ENCODE measurements at places on chromosomes 7 and 10.

DNA sequence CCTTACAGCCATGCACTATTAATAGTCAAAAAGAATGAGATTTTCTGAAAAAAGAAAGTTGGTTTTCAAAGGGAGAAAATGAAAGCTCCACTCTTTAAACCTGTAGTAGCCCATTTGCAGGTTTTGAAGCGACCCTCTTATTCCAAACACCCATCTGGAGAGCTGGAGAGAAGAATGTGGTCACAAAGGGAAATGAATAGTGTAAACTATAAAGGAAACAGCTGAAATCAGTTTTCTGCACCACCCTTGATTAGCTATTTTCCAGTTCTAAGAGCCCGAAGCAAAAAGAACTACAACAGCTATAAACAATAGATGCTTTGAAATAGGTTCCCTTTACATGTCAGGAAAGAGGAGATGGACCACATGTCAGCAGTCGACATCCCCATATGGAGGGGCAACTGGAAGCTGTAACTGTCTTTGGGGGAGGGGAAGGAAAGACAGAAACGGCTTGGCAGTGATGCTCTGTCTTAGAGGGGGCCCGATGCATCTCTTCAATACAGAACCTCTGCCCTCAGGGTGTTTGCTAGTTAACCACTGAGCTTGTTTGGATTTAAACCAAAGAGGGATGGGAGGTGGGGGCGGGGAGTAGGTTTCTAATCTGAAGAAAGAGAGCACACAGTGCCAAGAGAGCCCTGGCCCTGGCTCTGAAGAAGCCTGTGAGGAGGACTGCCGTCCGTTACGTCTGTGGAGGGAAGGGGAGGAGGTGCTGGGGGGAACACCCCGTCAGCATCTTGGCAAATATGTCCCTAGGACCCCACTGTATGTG, 55.3 kb downstream of the CPVL start:
- H3K4me1 ChIP-seq, result peaks cover 17% of the 10 kb centered on the region
- no peaks in the 10 kb centered on the region for H3K36me3 ChIP-seq
- H3K4me3 ChIP-seq, result no peak overlapping the region
- peak; percentile 96 for DNase-seq
- no peaks in the 10 kb centered on the region for H3K27me3 ChIP-seq
- peak overlapping the region; percentile 73 for H3K27ac ChIP-seq

- no peaks in the 10 kb centered on the region for H3K4me1 ChIP-seq
- H3K36me3 ChIP-seq, result no peaks in the 10 kb centered on the region
- H3K27ac ChIP-seq, result no peak overlapping the region
- H3K27me3 ChIP-seq, result no peaks in the 10 kb centered on the region
- H3K4me3 ChIP-seq, result no peak overlapping the region
- no peak for DNase-seq
These were observed 52.8 kb upstream of the SEMA3E start for GRCh38 chr7:83701736-83702135.

DNA sequence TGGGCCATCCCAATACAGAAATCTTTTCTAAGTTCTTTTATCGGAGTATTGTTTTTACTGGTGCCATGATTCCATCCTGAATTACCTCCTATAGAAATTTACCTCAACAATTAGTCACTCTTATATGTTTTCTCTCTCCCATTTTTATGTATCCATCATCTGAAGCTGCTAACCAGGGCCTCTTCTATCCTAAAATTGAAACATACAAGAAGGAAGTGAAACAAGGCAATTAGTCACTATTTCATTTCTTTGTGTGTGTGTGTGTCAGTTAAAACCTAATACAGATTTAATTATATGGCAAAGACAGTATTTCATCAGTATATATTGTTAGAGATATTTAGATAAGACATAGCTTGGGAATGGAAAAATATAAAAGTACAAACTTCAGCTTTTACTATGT, 148.4 kb upstream of the AHR start:
- no peaks in the 10 kb centered on the region for H3K4me1 ChIP-seq
- no peak for DNase-seq
- H3K27ac ChIP-seq, result no peak overlapping the region
- H3K36me3 ChIP-seq, result no peaks in the 10 kb centered on the region

- H3K27ac ChIP-seq, result no peak overlapping the region
- H3K4me3 ChIP-seq, result no peak overlapping the region
- no peaks in the 10 kb centered on the region for H3K36me3 ChIP-seq
- no peaks in the 10 kb centered on the region for H3K27me3 ChIP-seq
- H3K4me1 ChIP-seq, result peaks cover 5% of the 10 kb centered on the region
- DNase-seq, result no peak
These were observed 114.0 kb downstream of the ST7 start for GRCh38 chr7:117067340-117067739.

- H3K4me3 ChIP-seq, result no peak overlapping the region
- peaks cover 58% of the 10 kb centered on the region for H3K4me1 ChIP-seq
- no peak overlapping the region for H3K27ac ChIP-seq
- DNase-seq, result no peak
- H3K27me3 ChIP-seq, result no peaks in the 10 kb centered on the region
These were observed 14.7 kb downstream of the CTBP2 start for GRCh38 chr10:125145636-125146035.

DNA sequence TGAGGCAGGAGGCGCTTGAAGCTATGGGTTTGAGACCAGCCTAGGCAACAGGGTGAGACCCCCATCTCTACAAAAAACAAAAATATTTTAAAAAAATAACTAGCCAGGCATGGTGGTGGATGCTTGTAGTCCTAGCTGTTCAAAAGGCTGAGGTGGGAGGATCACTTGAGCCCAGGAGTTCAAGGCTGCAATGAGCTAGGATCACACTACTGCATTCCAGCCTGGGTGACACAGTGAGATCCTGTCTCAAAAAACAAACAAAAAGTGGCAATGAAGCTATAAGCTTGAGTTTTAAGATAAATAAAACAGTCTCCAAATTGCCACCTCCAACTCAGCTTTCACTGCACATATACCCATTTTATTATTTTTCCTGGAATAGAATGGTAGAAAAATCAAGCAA, 281.3 kb downstream of the IPMK start:
- no peaks in the 10 kb centered on the region for H3K4me1 ChIP-seq
- no peak overlapping the region for H3K27ac ChIP-seq
- H3K4me3 ChIP-seq, result no peak overlapping the region

GRCh38 chr10:91036807-91037411, 116.0 kb upstream of the ANKRD1 start:
- no peak for DNase-seq
- peaks cover 14% of the 10 kb centered on the region for H3K4me1 ChIP-seq
- H3K27me3 ChIP-seq, result no peaks in the 10 kb centered on the region
- no peak overlapping the region for H3K4me3 ChIP-seq

Data from lung (tissue), 17 donors.